ENCODE measurements at places on chromosomes 13 and 19.

GRCh38 chr13:99386911-99387788 is 80.0 kb upstream of the GPR183 start:
- no peak for DNase-seq

DNA sequence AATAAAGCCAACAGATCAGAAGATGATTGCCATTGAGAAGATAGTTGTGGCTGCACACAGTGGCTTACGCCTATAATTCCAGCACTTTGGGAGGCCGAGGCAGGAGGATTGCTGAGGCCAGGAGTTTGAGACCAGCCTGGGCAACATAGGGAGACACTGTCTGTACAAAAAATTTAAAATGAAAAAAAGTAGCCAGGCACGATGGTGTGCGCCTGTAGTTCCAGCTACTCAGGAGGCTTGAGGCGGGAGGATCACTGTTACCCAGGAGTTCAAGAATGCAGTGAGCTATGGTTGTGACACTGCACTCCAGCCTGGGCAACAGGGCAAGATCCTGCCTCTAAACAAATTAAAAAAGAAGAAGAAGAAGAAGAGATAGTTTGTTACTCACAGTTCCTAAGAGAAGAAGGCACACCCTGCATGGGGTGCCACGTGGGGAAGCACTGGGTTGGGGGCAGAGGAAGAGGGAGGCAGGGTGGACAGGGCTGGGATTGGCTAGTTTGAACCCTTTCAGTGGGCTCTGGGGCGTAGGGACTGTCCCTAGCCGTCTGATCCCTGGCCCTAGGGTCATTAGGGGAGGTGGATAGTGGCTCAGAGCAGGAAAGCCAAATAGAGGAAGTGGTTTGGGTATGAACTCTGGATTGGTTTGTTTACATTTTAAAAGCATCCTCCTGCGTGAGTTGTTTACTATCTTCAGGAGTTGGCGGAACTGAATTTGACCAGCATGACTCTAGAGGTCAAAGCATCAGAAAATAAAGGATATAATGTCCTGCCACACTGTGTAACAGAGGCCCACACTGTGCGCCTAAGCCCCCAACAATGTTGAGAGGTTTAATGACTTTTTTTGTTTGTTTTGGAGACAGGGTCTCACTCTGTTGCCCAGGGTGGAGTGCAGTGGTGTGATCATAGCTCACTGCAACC is 60.5 kb upstream of the MEDAG start:
- no peak for DNase-seq

GRCh38 chr13:18952225-18953016 is 229.2 kb downstream of the TUBA3C start:
- no peak for DNase-seq

DNA sequence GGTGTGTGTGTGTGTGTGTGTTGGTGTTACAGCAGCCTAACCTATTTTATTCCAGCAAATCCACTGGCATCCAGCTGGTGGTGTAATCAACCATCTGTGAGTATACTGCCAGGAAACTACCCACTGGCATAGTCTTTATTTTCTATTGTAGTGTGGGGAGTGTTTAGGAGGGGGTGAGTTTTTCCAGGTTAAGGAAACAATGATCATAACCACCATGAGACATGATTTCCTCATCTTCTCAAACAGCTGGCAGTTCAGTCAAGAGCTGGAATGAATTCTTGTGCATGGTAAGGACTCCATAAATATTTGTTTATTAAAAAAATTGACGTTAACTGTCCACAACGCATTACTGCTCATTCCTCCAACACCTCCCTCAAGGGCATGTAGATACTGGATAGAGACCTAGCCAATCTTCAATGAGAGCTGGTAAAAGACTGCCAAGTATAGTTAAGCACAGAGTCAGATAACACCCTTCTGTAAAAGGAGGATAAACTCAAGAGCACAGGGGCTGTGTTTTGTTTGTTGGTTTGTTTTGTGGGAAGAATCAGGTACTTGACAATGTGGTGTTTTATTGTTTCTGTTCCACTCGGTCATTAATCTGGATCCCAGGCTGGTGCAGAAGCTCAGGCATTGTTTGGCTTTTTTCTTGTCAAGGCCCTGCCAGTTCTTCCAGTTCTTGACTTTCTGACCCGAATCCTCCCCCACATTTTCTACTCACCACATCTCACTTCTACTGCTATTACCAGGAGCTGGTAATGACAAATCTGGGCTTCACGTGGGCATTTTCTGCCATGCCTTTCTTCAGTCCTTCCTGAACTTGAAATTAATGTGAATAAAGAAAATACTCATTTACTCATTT is 31.6 kb upstream of the SLC46A3 start:
- no peak for DNase-seq

- no peak for DNase-seq
These were observed 64.2 kb upstream of the ATP12A start for GRCh38 chr13:24615911-24616472.

DNA sequence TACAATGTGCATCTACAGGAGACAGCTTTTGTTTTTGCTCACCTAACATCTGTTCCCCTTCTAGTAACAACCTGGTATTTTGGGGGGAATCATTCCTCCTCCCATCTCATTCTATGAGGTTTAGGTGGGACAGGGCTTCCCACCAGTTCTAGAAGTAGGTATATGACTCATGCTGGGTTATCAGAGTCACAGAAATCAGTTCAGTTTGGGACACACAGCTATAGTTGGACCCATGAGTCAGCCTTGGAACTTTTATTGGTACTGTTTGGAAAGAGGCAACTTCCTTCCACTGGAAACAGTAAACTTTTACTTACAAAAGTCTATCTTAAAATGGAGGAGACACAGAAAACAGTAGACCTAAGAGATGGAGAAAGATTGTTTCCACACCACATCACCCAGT is 185.5 kb downstream of the DNAJC3 start:
- DNase-seq = no peak

DNA sequence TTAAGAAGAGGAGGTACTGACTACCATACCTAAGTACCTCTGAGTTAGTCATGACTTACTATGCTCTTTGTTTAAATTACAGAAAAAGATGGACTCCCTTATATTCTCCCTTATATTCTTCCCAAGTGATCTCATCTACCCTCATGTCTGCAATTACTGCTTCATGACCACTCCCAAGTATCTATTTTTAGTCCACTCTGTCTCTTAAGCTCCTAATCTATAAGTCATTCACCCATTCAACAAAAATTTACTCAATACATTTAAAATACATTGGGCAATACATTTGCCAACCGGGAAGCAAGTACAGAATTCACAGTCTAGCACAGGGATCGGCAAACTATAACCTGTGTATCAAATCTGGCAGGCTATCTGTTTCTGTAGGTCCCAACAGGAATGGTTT is 42.6 kb downstream of the KPNA3 start:
- DNase-seq = no peak

Measured in NCI-H2107 (cell line).